ENCODE measurements at places on chromosomes 4 and X.

DNA sequence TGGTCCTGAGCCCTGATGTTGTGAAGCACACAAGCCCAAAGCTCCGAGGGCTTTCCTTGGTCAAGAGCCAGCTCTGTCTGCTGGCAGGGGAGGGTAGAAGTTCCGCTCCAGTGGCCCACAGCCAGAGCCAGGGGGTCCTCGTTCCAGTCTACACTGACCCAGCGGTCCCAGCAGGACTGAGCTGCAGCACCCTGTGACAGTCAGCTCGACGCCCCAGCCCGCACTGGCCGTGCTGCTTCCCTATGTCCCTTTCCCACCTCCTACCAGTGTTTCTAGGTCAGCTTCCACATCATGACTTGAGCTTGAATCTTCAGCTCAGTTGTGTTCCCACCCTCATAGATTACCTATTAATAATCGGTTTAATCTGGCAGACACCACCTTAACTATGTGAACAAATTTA, 22.5 kb upstream of the DCTD start:
- no peak for DNase-seq

GRCh38 chr4:34676400-34676799, 1567.9 kb downstream of the ARAP2 start:
- no peak for DNase-seq

DNA sequence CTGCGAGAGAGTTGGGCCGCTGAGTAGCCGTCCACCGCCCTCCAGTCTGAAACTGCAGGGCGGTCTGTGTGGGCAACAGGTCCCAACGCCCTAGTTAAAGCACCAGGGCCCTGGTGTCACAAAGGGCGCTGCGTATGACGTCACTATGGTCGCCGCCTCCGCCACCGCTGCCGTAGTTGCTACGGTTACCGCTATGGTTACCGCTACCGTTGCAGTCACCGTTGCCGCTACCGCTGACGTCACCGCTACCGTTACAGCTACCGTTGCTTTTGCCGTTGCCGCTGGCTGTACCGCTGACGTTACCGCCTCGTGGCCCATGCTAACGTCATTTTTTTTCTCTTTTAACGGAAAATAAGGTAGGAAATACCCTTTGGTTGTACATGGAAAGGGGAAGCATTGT, at the start of gene PPP1R2C:
PPP1R2C (minus strand) TSS at position 68 of the 400 bp plus-strand sequence. CDS start 84 bp downstream, outside the sequence.
- no peak for DNase-seq

DNA sequence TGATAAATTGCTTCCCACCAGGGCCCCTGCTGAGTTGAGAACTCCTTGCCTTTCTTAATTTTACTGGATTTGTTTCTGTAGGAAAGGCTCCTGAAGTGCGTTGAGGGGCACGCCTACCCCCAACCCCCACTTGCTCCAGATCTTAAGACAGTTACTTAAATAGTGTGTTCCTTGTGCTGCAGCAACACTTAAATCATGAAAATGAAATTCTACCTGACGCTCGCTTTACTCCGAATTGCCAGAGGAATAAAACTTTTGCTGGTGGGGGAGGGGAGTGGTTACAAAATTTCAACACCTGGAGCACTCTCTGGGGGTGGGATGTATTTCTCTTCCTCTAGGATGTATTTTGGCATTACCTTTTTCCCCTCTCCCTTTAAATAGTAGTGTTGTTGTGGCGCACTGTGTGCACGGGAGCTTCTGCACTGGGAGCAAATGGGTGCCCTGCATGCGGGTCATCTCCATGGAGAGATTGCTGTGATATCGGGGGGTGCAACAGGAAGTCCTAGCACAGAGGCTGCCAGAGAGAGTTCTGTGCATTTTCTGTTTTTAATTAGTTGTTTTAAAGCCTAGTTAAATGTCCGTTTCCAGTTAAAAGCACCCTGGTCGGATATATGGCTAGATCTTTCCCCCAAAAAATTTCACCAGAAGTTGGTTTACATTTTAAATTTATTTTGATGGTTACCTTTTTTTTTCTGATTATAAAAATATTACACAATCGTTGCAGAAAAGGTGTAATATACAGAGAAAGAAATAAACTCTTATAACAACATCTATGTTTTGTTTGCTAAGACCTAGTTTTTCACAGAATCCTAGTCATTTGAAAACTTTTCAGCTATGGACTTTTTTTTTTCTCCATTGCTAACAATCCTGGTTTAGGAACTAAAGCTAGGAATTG, 207.7 kb downstream of the SOWAHB start:
- DNase-seq = no peak

DNA sequence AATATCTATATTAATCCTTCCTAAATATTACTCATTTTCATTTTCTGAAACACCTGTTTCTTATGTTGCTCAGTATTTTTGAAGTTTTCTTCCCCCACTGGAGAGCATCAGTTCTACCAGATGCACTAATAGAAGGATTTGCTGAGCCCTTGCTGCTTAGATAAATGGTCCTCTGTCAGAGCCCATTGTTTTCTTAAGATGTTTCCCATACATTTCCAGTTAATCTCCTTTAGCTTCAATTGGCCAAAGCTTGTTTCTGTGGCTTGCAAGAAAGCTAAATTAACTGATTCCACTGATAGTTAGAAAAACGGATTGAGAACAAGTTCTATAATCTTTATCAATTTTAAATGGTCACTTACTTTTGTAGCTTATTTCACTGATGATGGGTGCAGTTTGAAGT, 1425.5 kb downstream of the PCDH18 start:
- no peak for DNase-seq

- DNase-seq = no peak
Observed at GRCh38 chr4:110605077-110605476, 17.8 kb downstream of the PITX2 start.

DNA sequence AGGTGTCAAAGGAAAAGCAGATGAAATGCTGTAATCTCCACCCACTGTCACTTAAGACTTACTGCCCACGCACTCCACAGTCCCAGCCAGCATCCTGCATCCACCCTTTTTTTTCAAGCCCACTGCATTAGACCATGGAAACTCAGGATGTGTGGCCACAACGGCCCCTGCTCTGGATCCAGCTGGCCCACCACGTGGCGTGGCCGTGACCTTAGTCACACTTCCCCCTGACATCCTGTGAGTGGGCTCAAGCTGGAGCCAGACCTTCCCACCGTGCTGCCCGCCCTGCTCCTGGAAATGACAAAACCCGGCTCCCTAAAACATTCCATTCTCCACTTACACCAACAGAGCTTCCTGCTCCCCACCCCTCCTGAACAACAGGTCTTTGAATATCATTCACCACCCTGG, 588.3 kb upstream of the DIPK2B start:
- DNase-seq = no peak

DNA sequence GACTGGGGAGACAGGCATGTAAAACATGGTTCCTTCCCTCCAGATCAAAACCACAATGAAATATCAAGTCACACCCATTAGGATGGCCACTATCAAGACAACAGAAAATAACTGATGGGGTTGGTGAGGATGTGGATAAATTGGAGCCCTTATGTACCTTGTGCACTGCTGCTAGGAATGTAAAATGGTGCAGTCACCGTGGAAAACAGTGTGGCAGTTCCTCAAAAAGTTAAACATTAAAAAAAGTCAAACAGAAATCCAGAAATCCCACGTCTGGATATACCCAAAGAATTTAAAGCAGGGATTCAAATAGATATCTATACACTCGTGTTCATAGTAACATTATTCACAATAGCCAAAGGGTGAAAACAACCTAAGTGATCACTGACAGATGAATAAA, 35.2 kb upstream of the MSX1 start:
- DNase-seq = no peak

DNA sequence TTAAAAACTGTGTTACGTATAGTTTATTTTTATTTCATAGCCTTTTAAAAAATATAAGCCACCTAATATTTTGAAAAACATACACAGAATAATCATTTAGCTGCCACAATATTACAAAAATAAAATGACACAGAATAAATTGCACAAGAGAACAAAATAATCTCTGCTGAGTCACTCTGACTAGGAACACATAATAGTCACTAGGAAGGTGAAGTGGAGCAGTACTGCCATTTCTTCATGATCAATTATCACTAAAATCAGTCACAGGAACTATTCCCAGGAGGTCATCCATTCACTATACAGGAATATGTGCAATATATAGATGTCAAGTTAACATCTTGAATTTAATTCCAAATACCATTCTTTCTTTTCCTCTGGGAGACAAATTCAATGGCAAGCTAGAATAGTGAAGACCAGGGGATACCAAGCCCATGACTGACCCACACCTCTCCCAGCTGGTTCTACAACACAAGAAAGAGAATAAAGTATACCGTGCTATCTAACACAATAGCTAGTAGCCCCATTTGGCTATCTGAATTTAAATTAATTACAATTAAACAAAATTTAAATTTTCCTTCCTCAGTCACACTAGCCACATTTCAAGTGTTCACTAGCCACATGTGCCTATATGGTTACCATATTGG, 5.9 kb downstream of the SMIM43 start:
- no peak for DNase-seq

DNA sequence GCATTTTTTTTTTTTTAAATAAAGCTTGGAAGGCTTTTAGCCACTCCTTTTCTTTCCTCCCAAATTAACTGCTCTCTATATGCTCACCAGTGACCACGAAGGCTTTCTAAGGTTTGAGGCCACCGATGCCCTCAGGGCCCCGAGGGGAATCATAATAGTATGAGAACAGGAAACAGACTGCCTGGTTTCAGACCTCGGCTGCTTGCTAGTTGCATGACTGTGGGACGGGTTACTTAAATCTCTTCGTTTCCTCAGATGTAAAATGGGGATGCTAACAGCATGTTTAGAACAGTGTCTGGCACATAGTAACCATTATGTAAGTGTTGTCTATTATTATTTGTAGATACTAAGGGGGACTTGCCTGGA, 3.6 kb downstream of the LINC00632 start:
- no peak for DNase-seq

GRCh38 chrX:15906041-15906943, 51.7 kb upstream of the AP1S2 start:
- no peak for DNase-seq

DNA sequence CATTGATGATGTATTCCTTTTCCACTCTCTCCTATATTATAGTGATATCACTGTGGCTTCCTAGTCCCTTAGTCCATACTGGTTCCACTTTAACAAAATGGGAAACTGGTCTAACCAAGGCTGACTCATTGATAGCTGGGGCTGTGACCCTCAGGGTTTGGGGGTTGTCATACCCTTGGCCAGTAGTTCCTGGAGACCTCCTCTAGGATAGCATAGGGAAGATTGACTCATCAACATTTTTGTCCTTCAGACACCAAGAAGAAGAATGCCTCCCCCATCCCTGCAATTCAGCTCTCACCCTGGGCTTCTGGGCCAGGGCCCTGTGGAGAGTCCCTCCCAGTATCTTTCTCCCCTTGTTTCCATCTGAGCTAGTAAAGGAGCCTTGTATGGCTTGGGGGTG, 68.8 kb upstream of the PRPS1 start:
- DNase-seq = no peak

- no peak for DNase-seq
Observed at GRCh38 chrX:66074920-66075879, 35.3 kb upstream of the VSIG4 start.

DNA sequence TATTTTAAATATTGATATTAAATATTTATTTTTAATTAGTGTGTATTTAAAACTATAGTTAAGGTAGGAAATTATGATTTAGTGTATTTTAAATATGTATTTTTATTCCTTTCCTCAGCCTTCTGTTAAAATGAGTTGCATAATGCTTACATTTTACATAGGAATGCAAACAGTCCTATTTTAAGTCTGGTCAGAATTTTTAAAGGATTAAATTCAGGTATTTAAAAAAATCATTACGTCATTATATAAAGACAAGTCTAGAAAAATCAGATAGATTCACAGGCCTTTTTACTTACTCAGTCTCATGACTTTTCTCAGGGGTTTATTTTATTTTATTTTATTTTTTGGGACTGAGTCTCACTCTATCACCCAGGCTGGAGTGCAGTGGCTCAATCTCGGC, 50.4 kb upstream of the RPA4 start:
- no peak for DNase-seq

DNA sequence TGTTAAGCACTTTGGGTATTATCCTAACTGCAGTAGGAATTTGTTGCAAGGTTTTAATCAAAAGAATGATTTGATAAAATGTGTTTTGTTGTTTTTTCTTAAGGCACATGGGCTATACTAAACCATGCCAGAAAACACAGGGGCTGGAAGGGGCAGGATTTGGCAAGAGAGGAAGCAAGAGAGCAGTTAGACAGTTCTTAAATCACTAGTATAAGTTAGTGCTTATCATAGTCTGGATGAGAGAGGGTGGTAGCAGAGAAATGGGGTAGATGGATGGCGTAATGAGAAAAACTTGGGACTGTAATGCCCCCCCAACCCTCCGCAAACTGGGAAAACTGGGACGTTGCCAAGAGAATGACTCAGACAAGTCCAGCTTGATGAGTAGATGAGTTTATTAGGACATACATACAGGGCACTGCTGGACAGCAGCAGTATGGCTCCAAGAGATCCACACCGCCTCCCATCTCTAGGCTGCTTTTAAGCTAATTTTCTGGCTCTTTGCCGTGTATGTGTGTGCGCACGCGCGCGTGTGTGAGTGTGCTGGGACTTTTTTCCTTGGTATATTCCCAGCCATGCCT, 151.5 kb downstream of the PDLIM5 start:
- DNase-seq = no peak

DNA sequence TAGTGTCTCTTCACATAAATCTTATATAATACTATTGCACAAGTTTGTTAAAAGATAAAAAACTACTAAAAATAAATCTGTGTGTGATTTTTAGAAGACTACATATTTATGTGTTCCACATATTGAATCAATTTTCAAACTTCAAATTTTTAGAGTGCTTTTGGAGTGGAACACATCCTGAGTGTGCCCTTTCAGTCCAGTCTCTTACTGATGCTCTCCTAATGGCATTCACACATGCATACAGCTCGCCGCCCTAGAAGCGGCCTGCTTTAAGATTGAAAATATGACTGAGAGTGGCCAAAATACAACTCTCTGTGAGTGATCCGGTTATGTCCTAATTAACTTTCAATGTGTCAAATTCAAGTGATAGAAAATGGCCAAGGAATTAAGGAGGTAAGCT, 628.8 kb downstream of the ANKRD50 start:
- no peak for DNase-seq

DNA sequence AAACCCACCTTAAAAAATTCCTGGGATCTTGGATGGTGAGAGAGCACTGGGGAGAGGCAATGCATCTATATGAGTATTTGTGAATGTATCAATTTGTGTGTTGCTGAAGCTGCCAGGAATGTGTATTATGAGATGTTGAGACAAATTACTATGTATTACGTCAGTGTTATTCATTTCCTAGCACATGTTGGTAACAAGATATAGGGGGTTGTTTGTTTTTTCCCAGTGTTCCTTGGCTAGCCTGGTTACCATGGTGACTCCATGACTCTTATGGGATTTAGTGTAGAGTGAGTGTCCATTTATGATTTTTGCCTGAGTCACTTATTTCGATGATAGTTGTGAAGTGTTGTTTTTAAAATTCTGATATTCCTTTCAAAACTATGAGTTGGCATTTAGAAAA, 65.6 kb downstream of the RAB40A start:
- DNase-seq = no peak

- no peak for DNase-seq
Observed at GRCh38 chr4:56118845-56119244, 170.1 kb downstream of the CEP135 start.

DNA sequence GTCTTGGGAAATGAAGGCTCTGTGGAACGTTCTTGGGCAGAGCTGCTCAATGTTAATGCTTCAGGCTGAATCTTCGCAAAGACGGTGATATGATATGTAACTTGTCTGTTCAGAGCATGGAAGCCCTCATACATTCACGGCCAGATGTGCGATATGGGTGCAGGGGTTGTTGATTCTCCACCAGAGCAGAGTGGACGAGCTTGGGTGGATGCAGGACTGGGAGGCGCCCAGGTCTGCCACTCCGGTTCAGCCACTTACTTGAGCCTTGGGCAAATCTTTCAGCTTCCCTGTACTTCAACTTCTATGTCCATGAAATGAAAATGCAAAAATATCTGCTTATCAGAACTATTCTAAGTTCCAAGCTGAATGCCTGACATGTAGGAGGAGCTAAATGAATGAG, 47.4 kb upstream of the MND1 start:
- no peak for DNase-seq

Measured in ovary (tissue), 10 donors.